ENCODE measurements at places on chromosomes 4 and X.

- peak; percentile 10 for DNase-seq
These were observed 763.9 kb downstream of the PCDH18 start for GRCh38 chr4:136768213-136768924.

- no peak for DNase-seq
These were observed 193.6 kb upstream of the HTR2C start for GRCh38 chrX:114390251-114390796.

DNA sequence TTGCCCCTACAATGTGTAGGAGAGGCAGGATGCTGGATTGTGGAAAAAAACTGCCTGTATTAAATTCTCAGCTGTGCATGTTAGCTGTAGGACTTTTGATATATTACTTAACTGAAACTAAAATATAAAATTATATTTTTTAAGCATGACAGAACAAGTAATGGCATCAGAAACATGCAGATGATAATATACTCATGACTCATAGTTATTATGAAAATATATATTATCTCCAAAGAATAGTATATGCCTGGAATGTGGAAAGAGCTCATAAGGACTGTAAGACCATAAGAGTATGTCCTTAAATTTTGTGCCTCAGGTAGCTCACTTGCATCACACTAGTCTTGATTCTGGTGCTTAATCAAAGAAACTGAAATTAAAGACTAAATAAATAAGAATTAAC lies 1100.6 kb downstream of the TECRL start:
- DNase-seq = no peak

- no peak for DNase-seq
These were observed 25.2 kb upstream of the PTTG2 start for GRCh38 chr4:37935026-37935425.

DNA sequence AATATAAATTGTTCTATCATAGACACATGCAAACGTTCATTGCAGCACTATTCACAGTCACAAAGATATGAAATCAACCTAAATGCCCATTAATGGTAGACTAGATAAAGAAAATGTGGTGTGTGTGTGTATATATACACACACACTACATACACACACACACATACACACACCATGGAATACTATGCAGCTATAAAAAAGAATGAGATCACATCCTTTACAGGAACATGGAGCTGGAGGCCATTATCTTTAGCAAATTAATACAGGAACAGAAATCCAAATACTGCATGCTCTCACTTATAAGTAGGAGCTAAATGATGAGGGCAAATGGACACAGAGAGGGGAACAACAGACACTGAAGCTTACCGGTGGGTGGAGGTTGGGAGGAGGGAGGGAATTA lies 65.2 kb downstream of the MTHFD2L start:
- no peak for DNase-seq

DNA sequence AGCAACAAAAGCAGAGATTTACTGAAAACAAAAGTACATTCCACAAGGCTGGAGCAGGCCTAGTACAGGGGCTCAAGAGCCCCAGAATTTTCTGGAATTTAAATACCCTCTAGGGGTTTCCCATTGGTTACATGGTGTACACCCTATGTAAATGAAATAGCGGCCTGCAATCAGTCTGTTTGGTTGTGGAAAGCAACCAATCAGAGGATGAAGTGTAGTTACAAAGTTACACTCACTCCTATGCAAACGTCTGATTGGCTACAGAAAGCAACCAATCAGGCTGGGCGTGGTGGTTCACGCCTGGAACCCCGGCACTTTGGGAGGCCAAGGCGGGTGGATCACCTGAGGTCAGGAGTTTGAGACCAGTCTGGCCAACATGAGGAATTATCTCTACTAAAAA lies 13.8 kb upstream of the TXLNG start:
- no peak for DNase-seq

GRCh38 chr4:77501851-77502250 lies 103.8 kb upstream of the CXCL13 start:
- DNase-seq = no peak

- DNase-seq = no peak
These were observed 60.4 kb downstream of the ZFYVE28 start for GRCh38 chr4:2357821-2358745.

GRCh38 chrX:1487401-1487800 lies 34.7 kb upstream of the ASMTL start:
- DNase-seq = no peak

All from retina (tissue), 1 donor.